ENCODE measurements at places on chromosomes 11 and 22.

DNA sequence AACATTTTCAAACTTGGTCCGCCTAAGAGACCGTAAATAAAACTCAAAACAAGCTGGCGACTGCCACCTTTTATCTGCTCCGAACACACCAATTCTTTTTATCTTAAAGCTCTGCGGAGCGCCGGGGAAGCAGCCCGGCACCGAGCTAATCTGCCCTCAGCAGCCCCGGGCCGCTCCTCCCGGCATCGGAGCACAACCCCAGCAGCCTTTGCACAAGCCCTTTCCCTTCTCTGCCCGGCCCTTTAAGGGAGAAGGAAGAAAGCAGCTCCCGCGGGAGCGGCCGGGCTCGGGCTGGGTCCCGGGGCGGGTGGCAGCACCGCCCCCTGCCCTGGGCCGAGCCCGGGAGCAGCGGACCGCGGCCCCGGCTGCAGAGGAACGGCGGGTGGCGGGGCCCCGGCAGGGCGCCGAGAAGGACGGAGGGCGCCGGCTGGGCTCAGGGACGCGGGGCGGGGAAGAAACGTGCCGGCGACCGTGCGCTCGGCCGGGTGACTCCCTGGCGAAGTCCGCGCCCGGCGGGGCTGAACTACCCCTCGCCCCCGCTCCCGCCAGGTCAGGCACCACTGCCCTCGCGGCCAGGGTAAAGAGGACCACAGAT, 133.6 kb upstream of the C11orf58 start:
- peak; percentile 82 for DNase-seq

DNA sequence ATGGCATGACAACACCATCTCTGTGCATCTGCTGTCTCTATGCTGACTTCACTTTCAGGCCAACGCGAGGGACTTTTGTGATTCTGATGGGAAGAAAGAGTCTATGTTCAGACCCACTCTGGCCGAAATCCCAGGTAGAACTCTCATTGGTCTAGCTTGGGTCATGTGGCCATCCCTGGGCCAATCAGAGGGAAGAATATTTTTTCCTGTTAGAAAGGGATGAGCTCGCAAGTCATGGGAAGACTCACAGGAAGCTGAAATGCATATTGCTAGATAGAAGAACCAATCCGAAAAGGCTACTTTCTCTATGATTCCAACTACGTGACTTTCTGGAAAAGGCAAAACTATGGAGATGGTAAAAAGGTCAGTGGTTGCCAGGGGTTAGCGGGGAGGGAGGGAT, 56.0 kb upstream of the LINC01488 start:
- no peak for DNase-seq

DNA sequence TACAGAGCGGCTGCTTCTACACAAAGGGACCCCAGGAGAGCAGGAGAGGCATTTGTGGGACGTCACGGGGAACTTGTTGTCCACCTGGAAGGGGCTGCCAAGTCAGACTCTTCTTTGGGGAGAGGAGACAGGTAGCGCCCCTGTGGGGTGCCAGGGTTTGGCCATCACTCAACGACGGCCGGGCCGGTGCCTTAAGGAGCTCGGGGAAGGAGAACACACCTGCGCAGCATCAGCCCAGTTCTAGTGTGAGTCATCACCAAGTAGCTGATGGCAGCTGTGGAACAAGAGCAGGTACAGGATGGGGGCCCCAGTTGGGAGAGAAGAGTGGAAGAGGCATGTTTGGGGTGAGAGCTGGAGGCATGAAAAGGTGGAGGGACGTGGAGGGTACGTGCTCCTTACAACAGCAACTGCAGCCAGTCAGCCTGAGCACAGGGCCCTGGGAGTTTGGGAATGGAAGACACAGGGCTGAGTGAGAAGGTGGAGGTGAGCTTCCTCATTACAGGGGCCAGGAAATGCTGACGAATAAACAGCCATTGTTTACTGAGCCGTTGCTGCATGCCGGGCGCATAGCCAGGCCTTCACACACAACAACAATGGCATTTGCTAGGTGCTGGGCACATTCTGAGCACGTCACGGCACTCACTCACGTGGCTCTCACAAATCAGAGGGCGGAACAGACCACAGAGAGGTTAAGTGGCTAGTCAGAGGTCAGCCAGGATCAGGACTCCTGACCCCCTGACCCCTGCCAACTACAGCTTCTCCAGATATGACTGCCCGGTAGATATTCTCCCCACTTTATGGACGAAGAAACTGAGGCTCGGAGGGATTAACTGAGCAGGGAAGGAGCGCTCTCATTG, 29.1 kb upstream of the TP53I11 start:
- DNase-seq, result peak; percentile 84

GRCh38 chr11:133801356-133801755, 44.0 kb downstream of the SPATA19 start:
- DNase-seq, result no peak

GRCh38 chr11:117100556-117100955, 2.3 kb upstream of the SIK3 start:
- no peak for DNase-seq

DNA sequence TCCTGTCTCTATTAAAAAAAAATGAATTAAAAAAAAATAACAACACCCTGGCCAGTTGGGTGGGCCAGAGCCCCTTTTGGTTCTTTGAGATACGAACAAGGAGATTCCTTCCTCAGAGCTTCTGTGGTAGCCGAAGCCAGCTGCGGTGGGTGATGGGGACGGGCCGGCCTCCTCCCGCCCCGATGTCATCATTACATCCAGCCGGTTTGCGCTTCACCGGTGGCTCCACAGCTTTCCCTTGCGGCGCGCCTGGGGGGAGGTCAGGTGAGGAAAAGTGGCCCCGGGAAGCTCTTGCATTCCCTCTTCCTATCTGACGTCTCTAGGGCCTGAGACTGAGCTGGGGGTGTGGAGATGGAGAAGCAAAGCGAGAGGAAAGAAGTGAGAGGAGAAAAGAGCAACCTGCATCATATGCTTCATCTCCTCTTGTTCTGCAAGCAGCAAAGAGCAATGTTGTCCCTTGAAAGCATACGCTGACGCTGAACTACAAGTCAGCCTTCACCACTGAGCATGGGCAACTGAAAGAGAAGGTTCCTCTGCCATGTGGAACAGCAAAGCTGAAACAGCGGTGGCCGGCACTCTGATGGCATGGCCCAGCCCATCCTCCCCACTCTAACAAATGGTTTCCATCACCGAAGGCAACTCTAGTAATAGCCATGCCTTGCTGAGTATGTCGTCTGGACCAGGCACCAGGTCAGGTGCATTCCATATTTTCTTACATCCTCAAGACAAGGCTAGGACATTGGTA, 6.0 kb downstream of the ADAMTS8 start:
- no peak for DNase-seq

GRCh38 chr11:119310682-119311052, 6.3 kb downstream of the MCAM start:
- no peak for DNase-seq

DNA sequence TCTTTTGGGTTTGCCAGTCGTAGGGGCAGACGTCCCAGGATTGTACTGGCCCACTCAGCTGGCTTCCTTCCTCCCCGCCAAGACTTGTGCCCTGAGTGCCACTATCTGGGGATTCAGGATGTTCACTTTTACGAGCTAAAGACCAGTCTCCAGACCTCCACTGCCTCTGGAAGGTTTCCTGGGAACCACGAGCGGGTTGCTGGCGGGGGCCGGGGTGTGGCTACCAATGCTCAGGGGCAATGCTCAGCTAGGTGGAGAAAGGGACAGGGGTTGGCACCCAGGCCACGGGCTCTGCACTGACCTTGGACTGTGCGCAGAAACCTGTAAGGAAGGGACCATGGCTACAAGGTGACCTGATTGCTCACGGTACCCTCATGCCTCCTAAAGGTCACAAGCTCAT, 2.2 kb downstream of the NEFH start:
- DNase-seq, result no peak

DNA sequence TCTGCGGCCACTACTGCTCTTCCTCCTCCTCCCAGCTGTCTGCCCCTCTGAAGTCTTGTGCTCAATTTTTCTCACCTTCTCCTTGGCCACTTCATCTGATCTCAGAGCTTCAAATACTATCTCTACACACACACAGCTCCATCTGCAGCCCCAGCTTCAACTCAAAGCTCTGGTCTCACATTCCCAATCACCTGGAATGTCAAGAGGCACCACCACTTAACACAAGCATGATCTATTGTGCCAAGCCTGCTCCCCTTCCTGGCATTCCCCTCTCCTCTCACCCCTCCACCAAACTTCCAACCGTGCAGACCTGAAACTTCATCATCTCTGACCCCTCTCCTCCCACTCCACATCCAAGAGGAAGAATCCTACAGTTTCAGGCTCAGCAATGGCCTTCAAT, 17.5 kb downstream of the NRXN2 start:
- DNase-seq, result peak; percentile 19

GRCh38 chr11:27438595-27438981, 34.0 kb downstream of the LGR4 start:
- no peak for DNase-seq

DNA sequence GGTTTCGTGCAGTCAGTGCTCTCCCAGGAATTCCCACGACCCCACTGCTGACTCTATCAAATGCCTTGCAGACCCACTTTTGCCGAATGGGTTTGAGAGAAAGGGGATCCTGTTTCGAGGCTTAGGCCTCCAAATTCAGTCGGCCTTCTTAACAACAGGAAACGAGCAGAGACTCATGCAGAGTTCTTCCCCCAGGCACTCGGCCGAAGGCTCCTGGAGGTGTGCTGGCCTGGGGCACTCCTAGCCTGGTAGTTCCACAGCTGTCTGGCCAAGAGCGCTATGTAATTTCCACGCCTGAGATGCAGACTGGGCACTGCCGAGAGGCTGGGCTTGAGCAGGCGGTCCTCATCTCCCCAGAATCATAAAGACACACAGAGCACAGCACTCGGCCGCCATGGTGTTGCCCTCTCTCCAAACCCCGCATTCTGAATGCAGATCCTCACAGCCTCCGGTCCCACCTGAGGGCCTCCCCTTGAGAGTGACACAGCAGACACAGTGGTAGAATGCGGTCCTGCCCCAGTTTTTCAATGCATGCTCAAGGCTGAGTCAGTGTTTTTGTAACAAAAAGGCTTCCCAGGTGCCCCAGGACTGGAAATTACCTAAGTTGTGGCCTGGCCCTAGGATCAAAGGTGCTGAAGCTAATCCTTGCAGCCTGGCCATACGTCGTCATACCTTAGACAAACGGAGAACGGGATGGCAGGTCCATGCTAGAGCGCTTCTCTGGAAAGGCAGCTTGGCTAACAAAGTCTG, 30.2 kb upstream of the BID start:
- DNase-seq, result no peak

DNA sequence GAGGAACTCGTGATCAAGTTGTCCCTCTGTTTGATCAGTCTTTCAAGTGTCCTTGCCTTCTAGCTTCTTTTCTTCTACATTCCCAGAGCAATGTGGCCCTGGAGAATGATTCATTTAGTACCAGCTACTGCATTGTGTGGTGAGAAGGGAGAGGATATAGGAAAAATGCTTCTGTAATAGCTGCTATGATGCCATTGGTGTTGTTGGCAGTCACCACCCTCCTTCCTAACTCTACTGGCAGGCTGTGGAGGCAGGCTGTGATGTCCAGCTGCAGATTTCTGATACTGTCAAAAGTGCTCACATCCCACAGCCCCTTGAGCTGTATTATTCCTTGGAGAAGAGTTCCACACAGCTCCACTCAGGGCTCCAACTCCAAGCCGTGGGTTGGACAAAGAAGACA, 52.8 kb downstream of the ENDOD1 start:
- DNase-seq, result no peak

DNA sequence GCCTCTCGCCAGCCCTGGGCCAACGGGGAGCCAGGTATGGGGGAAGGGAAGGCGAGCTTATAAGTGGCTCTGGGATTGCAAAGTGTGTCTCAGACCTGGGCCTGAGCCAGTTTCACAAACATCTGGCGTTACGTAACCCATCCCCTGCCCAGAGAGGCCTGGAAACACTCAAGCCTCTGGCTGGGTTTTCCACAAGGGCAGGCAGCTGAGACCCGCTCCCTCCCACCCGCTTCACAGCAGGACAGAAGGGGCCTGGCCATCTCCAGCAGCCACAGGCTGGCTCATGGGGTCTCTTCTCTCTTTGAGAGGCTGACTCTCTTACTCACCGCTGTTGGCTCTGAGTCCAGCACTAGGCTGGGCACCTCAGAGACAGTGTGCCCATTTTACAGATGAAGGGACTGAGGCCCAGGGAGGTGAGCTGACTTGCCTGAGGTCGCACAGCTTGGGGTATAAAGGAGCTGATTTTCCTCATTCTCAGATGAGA, 44.5 kb downstream of the TRIOBP start:
- peak; percentile 85 for DNase-seq

DNA sequence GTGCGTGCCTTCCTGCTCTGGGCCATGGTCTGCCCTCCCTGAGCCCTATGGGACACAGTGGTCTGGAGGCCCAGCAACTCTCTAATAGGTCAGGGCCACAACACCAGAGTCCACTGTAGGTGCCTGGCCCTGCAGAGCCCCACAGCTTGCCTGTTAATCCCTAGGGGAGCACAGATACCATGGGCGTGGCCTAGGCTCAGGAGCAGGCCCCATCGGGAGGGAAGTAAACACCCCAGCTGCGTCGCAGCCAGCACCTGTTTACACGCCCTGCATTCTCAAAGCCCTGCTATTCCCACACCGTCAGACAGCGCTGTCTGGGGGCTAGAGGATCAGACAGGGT, 2.5 kb downstream of the KCTD17 start:
- no peak for DNase-seq

- DNase-seq, result no peak
Measured at GRCh38 chr22:43004362-43005035, 10.4 kb downstream of the PACSIN2 start.

GRCh38 chr11:61834278-61835048, 6.4 kb downstream of the FADS2 start:
- no peak for DNase-seq

DNA sequence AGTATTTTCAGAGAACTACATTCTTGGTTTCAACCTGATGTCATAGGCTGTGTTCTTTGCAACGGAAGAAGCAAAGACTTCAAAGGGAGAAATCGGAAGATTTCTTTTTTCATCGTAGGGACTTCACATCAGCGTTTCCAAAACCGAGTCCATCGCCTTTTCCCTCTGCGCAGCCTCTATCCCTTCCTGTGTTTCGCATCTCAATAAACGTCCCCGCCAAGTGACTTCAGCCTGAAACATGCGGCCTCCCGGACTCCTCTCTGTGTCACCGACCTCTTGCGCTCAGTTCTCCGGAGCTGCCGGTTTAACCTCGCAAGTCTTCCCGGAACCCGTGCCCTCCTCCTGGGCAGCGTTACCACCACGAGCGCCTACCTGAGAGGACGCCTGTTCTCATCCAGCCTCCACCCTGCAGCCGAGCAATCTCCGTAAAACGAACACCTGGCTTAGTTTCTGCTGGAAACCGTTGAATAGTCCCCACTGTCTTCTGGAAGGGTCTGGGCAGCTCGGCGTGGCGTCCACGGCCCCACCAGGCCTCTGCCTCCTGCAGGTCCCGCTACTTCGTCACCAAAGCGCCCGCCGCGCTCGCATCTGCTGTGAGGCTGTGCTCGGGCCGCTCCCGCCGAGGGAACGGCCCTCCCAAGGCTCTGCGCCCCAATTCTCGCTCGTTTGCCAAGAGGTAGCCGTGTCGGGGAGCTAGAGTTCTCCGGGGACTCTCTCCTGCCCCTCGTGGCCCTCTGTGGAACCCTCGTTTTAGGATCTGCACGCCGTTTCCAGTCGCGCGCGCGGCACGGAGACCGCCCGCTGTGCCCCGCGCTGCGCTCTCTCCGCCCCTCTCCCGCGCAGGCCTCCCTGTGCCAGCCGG, at the start of gene GLB1L3:
GLB1L3 (plus strand) TSS at position 846 of the 862 bp plus-strand sequence. CDS start 362 bp downstream, outside the sequence.
- DNase-seq, result peak; percentile 71

Measured in upper lobe of right lung (tissue), 1 donor.